NCI-H524 treated with DMSO at 0.1 percent for 48 hours (cell line): ENCODE measurements at places on chromosomes 2 and 18.
A peak's percentile ranks its signal among the peaks of the same experiment; 100 is the strongest.

DNA sequence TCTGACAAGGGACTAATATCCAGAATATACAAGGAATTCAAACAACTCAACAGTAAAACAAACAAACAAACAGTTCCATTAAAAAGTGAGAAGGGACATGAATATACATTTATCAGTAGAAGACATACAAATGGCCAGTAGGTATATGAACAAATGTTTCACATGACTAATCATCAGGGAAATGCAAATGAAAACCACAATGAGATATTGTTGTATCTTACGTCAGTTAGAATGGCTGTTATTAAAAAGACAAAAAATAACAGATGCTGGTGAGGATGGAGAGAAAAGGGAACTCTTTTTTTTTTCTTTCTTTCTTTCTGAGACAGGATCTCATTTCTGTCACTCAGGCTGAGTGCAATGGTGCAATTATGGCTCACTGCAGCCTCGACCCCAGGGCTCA is 175.5 kb downstream of the CAMKMT start:
- DNase-seq = no peak

DNA sequence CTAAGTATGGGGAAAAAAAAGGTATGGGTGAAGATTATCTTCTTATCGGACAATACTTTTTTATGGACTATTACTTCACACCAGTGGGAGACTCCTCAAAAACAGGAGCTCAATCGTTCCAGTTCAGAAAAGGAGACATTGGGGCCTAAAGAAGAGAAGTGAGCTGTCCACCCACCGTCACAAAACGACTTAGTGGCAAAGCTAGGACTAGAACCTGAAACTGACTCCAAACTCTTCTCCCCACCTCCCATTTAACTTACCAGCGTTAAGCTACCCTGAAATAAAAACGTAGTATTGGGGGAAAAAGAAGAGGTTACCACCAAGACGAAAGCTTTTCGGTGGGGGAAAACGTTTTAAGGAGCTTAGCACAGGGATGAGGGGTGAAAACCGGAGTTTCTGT is 503 bp downstream of the GTF3C3 start:
- DNase-seq = no peak

GRCh38 chr2:112566104-112566503 is 18.3 kb upstream of the CHCHD5 start:
- no peak for DNase-seq

DNA sequence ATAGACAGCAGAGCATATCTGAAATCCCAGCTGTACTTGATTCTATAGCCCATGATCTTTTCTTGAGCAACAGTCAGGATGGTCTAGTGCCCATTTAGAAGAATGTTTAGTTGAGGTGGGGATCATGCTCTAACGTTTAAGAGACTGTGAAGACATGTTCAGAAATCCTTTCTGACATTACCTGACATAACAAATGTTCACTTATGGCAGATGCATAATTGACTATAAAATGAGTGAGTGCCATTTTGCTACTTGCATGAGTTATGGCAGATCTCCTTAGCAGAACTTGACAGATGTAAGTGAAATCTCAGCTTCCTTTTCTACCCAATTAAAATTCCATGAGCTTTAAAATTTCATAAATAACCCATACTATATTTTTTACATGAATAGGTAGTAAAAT is 209.5 kb upstream of the MMADHC start:
- no peak for DNase-seq

DNA sequence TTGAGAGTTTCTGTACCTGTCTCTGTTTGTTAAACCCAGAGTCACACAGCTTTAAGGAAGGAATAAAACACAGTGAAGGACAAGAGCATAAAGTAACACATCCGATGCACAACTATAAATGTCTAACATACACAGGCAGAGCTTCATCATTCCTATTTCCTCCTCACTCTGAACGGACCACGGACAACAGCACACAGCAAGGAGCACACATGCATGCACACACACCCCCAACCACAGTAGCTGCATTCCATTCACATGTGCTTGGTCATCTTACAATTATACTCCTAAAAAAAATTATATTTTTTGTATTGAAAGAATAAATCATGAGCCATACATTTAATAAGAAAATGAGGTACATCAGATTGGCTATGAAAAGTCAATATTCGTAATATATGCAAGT is 58.3 kb downstream of the ID2 start:
- no peak for DNase-seq

- no peak for DNase-seq
These were observed 480.8 kb downstream of the TMX3 start for GRCh38 chr18:68234131-68234530.

- DNase-seq = no peak
These were observed 128.0 kb downstream of the INSIG2 start for GRCh38 chr2:118216224-118216623.

- no peak for DNase-seq
These were observed 2.2 kb downstream of the CTDSP1 start for GRCh38 chr2:218401890-218402289.

- peak; percentile 78 for DNase-seq
These were observed 22.9 kb upstream of the TMEM87B start for GRCh38 chr2:112032224-112032586.

- no peak for DNase-seq
These were observed 54.2 kb downstream of the DIPK1C start for GRCh38 chr18:74402806-74403433.
